ENCODE measurements at places on chromosomes 2 and 18. TPM values are rescaled to one million over a fixed set of nuclear protein-coding genes. Genes with fewer than 3 reads are reported as not detected.

MTA3 gene
- 16.7 TPM for polyA plus RNA-seq

DNA sequence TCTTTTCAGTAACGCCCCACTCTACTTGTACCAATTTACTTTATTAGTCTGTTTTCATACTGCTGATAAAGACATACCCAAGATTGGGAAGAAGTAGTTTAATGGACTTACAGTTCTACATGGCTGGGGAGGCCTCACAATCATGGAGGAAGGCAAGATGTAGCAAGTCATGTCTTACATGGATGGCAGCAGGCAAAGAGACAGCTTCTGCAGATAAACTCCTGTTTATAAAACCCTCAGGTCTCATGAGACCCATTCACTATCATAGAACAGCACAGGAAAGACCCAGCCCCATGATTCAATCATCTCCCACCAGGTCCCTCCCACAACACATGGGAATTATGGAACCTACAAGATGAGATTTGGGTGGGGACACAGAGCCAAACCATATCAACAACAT is 38.8 kb upstream of the OSBPL6 start:
- no peak for DNase-seq

DNA sequence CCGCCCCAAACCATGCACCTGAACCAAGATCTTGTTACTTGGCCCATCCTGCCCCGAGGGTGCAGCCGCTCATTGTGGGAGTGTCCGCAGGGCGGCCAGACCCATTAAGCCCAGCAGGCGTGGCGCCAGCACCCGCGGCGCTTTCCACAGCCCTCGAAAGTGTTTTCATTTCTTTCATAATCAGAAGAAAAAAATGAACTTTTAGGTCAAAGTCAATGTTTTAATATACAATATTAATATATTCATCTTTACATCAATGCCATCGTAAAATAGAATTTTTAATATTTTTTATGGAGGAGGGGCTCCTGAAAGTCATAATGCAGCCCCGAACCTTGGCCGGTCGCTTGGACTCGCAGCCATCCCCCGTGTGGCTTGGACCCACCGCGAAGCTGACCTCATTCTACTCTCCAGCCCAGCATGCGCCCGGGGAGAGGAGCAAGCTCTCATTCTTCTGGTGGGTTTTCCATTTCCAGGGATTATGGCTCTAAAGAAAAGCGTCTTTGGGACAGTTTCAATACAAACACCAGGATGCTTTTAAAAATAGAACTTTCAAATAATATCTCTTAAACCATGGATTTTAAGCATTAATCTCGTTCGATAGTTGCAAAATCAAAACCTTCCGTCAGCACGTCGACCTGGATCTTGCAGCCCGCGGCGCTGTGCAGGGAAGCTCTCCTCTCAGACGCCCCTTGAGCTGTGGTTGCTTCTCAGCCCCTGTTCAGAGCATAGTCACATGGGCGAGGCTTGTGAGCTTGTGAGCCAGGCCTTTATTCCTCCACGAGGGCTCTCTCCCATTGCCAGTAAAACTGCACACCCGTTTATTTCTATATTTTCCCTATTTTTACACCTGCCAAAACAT is 17.2 kb upstream of the ASB1 start:
- DNase-seq = no peak

DNA sequence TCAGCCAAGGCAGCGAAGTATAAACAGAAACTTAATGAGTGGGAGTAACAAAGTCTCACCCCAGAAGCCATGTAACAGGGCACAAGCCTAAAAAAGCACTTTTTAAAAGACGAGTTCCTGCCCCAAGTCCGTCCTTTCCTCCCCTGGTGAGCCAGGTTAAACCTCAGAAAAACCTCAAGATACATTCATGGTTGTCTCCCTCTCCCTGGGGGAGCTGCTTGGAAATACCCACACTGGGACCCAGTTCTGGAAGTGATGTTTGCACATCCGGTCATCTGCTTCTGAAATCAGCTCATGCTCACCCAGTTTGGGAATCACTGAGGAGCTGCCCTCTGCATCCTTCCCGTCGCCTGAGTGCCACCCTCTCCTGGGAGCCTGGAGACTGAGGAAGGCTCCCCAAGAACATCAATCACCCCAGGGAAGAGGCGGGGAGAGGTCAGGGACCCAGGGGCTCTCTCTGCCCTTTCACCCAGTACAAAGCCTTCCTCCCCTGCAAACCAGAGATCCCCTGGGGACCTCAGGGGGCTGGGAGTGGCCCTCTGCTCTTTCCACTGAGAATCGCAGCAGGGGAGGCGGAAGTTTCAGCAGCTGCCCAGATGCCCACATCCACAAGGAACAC is 150.6 kb upstream of the AGAP1 start:
- DNase-seq = no peak

GRCh38 chr2:2621855-2622254 is 290.8 kb upstream of the MYT1L start:
- DNase-seq = no peak

CNGA3 gene
- polyA plus RNA-seq = not detected

SOX11 gene
- 0.09 TPM for polyA plus RNA-seq

GRCh38 chr2:242041816-242042215 is 172.3 kb downstream of the RTP5 start:
- peak; percentile 38 for DNase-seq

EIPR1 gene
- 17.0 TPM for polyA plus RNA-seq

GRCh38 chr2:88265352-88266303 is 95.5 kb downstream of the THNSL2 start:
- no peak for DNase-seq

DNA sequence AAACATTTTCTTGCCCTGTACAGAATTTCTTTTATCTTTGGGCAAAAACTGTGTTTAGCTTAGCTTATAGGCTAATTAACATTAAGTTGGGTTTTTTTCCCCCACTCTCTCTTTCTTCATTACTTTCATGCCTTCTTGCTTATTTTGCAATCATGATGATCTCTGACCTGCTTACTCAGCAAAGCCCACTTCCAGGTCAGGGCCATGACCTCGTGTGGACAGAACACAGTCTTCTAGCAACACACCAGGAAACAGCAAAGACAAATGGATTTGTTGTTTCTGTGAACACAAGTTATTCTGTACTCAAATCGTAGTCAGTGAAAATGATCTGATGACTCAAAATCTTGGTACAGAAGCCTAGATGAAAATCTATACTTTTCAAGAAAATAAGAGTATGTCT is 60.7 kb downstream of the SPATS2L start:
- DNase-seq = no peak

MRPS5 gene
- polyA plus RNA-seq = 92.2 TPM

DNA sequence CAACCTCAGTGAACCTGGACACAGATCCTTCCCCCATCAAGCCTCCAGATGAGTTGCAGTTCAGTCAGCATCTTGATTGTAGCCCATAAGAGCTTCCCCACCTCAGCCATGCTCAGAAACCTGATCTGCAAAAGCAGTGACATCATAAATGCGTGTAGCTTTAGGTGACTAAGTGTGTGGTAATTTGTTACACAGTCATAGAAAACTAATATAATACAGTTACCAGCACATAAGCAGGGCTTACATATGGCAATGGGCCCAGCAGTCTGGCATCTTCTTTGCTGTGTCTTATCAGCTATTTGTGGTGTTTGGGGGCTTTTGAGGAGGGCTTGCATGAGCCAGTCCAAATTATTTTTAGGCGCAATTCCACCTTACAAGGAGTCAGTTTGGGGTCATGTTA is 807.0 kb downstream of the SLC4A3 start:
- no peak for DNase-seq

GRCh38 chr2:239251971-239252370 is 148.8 kb downstream of the HDAC4 start:
- DNase-seq = peak; percentile 56

DNA sequence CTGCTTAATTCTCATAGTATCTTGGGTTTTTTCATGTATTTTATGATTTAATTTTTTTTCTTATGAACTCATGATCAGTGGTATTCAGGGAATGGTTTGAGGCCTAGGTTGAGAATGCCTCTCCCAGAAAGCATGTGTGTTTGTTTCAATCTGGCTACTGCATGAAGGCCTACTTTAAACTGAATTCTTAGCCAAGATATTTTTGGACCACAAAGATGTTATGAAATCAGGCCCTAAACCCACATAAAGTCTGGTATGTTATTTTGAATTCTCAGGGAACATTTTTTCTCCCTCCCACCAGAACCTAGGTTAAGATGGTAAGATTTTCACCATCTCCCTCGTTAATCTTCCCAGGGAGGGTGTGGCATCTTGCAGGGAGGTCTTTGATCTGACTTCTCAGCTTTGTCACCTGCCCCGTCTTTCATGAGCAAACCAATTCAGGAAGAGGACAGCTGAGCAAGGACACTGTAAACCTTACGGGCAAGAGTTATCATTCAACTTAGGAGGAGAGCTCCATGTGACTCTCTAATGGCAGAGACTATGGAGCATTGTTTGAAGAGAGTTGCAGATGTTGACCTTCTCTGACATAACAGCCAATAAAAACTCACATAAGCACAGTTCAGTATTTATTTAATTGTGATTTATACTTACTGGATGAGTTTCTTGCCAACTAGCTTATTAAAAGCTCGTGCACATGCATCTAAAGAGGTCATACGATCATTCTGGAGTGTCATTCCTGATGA is 21.3 kb upstream of the ACKR3 start:
- DNase-seq = no peak

- no peak for DNase-seq
Measured at GRCh38 chr2:232230560-232230959, 148.0 kb upstream of the ALPP start.

- no peak for DNase-seq
Measured at GRCh38 chr18:76356666-76357065, 138.4 kb downstream of the ZNF516 start.

DNA sequence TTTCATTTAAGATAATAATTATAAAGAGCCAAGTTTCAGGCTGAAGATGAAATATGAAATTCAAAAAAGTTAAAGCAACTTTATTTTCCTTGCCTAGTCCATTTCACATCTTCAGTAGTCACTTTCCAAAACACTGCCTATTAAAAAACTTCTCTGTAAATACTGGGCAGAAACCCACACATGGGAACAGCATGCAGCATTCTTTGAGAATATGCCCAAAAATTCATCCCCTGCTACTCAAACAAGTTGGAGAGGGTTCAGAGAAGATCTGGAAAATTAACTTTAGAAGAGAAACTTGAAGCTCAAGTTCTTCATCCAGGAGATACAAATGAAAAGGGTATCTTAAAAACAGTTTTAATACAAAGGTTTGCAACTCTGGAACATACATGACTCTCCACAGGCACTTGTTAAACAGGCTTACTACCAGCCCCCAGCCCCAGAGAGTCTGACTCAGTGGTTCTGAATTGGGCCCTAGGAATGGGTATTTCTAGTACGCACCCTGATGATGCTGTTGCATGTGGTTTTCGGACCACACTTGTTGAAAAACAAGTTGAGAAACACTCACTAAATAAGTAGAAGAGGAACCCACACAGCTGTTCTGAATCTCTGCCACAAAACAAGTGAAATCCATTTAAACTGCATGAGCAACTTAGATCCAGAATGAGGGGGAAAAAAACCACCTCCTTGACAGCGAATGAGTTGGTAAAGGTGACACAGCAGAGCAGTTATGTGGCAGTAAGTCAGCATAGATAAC is 329.1 kb downstream of the SATB2 start:
- DNase-seq = no peak

DNA sequence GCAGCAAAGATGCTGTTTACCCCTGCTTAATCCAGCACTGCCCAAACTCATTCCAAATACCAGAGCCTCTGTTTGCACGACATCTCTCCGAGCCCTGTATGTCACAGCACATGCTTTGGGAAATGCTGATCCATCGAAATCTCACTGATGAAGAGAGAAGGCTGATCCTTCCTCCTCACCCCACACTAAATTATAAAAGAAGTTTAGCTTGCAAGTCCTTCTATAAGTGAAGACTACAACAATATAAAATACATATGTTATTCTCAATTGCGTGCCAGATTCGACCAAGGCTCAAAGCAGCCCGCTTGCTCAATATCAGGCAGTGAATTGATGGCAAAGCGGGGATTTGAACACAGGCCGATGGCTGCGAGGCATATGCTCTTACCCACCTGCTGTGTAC is 30.7 kb upstream of the SLC35F6 start:
- DNase-seq = peak; percentile 31

GRCh38 chr2:191301971-191302370 is 56.8 kb downstream of the MYO1B start:
- no peak for DNase-seq

DNA sequence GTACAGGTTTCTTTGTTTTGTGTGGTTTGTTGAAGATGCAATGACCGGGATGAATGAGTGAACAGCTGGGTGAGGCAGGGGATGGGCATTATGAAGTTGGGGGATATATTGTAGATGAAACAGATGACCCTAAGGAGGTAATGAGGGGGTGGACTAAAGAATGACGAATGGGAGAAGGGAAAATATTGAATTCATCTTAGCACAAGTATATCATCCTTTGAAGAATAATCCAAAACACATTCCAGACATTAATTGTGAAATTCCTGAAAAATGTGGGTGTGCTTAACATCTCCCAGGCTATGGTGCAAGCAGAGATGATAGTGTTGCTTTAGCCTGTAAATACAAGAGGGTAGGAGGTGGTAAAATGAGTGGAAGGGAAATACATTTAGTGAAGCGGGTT is 5.8 kb downstream of the CRIM1 start:
- DNase-seq = no peak

GLI2 gene
- 0.23 TPM for polyA plus RNA-seq

DNA sequence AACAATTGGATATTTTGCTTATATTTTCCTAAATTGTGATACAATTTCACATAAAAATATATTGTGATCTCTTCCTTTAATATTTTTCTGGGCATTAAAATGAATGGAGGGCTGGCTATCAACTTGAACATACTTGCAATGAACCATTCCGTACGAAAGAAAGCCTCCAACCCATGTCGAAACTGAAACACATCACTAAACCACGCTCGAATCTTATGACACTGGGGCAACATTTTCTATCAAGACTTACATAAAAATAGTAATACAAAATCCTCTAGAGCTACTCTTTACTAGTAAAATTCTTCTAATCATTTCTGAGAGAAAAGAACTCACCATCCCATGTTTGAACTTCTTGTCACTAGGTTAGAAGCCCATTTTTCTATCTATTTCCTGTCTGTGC is 132.8 kb upstream of the DOK6 start:
- DNase-seq = no peak

DNA sequence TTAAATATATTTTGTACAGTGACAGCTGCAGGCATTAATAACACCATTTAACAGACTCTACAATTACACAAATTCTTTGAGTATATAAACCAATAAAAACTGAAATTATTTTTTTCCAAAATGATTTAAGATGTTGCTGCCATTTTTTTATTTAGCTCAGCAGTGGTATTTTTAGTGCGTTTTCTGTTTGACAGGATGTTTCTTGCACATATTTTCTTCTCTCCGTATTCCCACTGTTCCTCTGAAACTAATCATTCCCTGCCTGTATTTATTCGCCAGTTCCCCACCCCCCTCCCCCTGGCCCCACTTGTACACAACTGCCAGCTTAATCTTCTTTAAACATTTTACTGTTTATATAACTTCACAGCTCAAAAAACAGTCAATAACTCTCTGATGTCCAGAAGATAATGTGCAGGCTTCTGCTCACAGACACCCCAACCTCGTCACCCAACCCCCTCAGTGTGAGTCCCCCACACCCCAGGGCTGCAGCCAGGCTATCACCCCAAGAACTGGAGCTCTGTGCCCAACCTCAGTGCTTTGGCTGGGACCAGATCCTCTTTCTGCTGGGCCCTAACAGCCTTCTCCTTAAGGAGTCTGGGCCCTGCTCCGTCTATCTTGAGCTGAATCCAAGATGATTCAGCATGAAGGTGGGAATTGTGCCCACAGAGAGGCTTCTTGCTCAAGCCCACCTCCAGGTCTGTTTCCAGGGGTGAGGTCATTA is 41.6 kb upstream of the MAP4K4 start:
- DNase-seq = no peak

GRCh38 chr2:30346471-30347169 is 100.4 kb upstream of the LCLAT1 start:
- DNase-seq = no peak

- DNase-seq = no peak
Measured at GRCh38 chr2:230985519-230986231, 10.2 kb upstream of the SPATA3 start.
